ENCODE measurements at places on chromosomes 3 and 15.

DNA sequence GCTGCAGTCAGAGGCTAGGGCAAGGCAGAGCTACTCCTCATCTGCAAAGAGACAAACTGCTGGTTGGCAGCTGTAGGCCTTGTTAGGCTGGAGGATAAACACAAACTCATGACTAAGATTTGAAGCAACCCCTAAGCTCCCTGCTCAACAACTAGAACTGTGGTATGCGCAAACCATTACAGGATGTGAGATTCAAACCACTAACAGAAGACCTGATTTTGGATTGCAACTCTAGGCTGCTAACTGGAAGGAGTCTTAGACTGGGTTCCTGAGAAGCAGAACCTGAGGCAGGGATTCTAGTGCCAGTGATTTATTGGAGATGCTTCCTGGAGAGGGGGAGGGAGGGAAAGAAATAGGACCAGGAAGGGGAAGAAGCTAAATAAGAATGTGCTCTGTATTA is 22.5 kb downstream of the CCR4 start:
- no peak for DNase-seq

- DNase-seq, result no peak
Measured at GRCh38 chr3:121649645-121650044, 11.1 kb downstream of the HCLS1 start.

DNA sequence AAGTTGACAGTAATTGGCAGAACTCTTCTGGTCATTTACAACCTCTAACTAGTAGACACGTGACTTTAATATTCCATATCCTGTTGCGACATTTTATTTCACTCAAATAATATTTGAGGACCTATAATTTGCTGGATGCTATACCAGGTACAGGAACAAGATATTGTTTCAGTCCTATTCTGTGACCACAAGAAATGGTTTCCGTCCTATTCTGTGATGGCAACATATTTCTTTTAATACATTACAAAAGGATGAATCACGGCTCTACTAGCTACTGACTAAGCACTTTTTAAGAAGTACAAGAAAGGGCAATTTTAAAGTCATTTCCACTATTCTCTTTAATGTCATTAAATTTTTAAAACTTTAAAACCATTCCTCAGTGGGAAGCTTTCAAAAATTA is 400.2 kb downstream of the CNTN3 start:
- DNase-seq, result no peak

- DNase-seq, result no peak
Measured at GRCh38 chr3:18809640-18810305, 338.5 kb upstream of the KCNH8 start.

- DNase-seq, result no peak
Measured at GRCh38 chr15:39623529-39623931, 42.7 kb downstream of the THBS1 start.

DNA sequence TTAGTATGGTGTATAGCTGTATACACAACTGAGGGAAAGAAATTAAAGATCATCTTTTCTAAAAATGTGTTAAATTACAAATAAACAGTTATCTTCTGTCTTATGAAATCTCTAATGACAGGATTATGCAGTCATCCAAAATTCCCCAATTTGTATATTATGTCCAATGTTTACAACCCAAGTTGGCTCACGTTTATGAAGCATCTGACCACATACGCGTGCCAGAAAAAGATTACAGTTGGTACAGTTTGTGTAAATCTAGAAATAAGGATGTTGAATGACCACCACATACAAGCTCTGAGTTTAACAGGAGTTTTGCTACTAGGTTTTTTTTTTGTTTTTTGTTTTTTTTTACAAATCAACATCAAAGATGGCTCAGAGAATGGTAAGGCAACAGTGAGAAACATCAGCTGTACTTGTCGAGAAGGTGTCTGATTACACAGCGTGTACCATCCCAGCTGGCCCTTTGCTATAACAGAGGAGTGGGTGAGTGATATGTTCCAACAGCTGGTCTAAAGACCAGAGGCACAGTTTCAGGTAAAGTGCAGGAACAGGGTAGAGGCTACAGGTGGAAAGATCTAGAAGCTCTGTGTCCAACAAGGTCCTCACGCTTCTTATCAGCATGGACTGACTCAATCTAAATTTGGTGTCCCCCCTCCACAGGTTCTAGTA is 47.1 kb downstream of the USF3 start:
- no peak for DNase-seq

Data from C1 segment of cervical spinal cord (tissue), 14 donors.